ENCODE measurements at places on chromosomes 7 and 10.
A peak's percentile ranks its signal among the peaks of the same experiment; 100 is the strongest.

GRCh38 chr10:124614003-124614659, 130.0 kb downstream of the FAM53B start:
- peak; percentile 60 for DNase-seq

GRCh38 chr7:22351329-22351692, 5.6 kb downstream of the RAPGEF5 start:
- no peak for DNase-seq

DNA sequence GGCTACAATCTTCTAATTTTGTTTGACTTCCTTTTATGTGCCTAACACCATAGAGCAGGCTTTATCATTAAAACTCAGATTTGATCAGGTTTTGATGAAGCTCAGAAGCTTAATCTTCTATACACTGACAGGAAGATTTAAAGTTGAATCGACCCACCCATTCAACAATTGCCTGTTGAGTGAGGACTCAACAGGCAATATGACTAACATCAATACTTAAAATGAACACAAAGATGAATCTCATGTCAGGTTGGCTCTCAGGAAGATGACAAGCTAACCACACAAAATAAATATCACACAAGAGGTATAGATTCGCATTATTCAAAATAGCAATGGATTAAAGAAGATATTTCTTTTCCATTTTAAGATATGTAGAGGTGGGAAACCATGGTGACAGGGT, 36.7 kb upstream of the SNX13 start:
- DNase-seq = no peak

DNA sequence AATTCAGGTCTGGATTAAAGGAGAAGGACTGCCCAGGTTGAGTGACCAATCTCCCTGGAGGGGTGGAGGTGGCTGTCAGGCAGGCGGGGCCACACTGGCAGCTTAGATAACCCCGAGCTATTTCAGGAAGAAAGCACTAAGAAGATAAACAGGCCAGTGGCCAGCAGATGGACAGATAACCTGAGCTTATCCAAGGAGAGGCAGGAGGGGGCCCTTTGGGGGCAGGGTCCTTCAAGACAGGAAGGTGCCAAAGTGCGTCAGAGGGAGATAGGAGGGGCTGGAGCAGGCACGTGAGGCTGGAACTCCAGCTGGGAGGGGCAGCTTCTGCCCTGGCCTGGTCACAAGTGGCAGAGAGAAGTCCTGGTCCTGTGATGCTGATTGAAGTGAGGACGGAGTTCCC, 29.8 kb upstream of the PODXL start:
- no peak for DNase-seq

GRCh38 chr10:97362310-97363033, 27.9 kb upstream of the FRAT2 start:
- no peak for DNase-seq

DNA sequence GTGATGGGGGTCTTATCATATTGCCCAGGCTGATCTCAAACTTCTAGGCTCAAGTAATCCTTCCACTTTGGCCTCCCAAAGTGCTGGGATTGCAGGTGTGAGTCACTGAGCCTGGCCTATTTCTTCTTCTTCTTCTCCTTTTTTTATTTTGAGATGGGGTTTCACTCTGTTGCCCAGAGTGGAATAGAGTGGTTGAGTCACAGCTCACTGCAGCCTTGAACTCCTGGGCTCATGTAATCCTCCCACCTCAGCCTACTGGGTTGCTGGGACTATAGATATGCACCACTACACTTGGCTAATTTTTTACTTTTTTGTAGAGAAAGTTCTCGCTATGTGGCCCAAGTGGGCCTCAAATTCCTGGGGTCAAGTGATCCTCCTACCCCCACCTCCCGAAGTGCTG, 124.3 kb downstream of the SKIDA1 start:
- DNase-seq = no peak

DNA sequence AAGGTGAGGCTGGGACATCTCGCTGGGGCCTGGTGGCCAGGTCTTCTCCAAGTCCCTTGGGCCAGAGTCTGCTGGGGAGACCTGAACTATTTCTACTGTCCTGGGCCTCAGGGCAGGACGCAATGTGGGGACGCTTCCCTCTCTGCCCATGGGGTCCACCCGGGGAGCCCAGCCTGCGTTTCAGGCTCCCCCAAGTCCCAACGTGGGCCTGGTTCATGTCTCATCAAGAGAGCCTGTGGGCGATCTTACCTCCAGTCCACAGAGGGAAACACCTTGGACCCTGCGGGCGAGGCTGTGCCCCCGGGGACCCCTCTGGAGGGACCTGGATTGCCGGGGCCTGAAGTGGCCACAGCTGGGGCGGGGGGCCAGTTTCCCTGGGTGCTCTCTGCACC, 91.7 kb downstream of the DNAJB6 start:
- no peak for DNase-seq

DNA sequence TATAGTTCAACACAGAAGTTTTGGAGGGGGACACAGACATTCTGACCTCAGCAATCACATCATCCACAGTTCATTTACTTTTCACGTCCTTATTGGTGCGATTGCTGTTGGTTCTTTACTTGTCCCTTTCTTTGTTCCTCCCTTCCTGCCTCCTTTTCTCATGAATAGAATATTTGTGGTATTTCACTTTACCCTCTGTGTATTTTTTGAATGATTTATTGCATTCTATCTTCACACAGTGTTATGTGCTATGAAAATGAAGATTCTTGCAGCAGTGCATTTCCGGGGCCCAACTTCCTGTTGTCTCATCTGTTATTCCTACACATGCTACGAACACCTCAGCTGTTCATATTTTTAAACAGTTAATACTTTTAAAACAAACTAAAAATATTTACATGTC, 179.6 kb downstream of the ZMYND11 start:
- DNase-seq = no peak

GRCh38 chr10:100265821-100266485, 1.5 kb downstream of the CWF19L1 start:
- DNase-seq = no peak

DNA sequence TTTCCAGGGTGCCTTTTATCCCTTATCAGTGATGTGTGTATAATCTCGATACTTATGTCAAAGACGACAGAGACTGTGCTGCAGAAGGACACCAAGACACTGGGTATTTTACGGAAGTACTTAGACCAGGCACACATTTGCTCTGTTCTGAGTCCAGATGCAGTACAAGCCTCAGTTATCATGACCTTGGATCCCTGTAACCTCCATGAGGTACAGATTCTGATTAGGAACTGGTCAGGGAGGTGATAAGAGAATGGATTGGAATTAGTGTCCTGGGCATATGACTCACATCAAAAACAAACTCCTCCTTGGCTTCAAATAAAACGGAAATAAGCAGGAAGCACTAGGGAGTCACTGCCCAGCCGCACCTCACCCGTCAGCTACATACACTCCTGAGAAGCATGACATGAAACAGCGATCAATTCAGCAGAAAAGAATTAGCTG, 146.5 kb downstream of the SFMBT2 start:
- no peak for DNase-seq

DNA sequence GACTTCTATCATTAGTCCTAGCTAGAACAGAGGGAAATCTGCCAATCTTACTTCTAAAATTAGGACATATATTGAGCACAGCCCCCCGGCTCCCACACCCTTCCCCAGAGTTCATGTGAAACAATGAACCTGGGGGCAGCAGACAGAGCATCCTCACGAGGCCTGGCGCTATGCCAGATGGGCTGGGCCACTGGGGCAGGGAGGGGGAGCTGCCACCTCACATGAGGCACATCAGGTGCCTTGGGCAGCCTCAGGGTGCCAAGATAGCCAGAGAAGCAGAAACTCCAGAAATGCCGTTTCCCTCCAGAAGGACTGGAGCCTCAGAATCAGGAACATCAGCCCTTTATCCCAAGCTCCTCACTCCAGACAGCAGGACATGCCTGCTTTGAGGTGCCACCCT, 92.8 kb upstream of the LANCL2 start:
- no peak for DNase-seq

DNA sequence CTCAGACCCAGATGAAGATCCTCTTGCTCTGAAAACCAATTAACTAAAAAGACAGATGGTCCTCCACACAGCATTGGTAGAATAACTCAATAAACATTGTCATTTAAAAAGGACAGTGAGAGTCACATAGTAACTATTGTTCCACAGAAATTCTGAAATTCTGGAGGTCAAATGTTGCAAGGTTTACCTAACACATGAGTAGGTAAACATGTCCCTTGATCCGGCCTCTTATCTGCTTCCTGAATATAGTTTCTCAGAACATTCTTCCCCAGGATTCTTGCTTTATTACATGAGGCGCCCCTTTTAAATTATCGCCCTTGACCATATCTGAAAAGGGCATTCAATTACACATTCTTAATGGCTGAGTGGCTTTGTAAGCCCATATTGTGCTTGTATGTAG, 270.7 kb downstream of the SEMA3D start:
- no peak for DNase-seq

- no peak for DNase-seq
Observed at GRCh38 chr7:83015916-83016315, 146.8 kb downstream of the PCLO start.

- no peak for DNase-seq
Observed at GRCh38 chr7:108456845-108457540, 757 bp upstream of the NRCAM start.

DNA sequence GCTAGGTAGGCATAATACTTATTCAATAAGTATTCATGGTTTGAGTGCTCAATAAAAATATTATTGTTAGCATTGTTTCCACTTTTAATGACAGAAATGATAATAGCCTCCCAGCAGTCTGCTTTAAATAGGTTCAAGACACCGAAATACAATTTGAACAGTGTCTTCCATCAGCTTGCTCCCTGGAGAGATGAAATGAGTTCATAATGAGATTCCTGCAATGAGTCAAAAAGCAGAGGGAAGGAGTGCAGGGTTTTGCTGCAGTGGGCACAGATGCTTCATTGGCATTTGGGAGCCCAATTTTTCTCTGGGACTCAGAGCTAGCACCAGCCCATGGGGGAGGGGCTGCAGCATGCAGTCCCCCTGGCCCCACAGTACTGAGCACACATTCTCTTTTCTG, 32.6 kb upstream of the CHCHD3 start:
- DNase-seq = no peak

- DNase-seq = no peak
Observed at GRCh38 chr10:112857493-112857892, 92.6 kb upstream of the TCF7L2 start.

DNA sequence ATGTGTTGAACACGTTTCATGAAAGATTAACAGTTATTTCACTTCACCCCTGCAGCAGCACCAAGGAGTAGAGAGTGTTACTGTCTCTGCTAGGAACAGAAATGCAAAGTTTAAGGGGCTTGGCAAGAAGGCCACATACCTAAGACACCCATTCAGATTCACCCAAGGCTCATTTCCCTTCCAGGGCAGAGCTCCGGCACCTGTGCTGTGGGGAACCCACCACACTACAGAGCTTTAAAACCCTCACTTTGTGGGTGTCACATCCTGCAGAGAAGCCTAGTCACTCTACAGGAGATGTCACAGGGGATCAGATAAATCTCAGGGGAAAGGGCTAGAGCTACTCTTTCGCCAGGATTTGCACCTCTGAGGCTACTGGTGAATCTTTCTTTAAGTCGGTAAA, 176.1 kb upstream of the KLF6 start:
- DNase-seq = no peak

DNA sequence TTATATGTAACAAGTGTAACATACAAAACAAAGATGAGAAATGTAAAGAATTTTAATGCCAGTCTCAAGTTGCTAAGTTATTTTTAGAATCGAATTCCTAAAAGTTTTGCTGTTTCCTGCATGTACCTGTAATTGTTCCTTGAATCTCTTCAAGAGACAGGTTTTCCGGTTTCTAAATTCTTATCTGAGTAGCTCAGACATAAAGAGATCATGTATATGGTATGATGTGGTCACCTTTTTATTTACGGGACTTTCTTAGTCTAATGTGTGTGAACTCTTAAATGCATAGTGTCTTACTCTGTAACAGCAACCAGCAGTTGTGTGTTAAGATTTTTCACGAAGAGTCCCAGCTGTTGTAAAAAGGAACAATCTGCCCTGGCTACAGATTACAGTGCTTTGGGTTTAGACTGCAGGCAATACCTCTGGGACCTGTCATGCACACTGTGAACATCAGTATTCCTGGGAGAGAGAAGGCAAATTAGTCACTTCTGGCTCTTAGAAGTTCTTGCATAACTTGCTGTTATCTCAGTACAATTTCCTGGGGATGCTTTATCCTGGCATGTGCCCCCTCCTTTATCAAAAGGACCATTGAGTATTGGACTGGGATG, 263.4 kb downstream of the BICC1 start:
- DNase-seq = no peak

DNA sequence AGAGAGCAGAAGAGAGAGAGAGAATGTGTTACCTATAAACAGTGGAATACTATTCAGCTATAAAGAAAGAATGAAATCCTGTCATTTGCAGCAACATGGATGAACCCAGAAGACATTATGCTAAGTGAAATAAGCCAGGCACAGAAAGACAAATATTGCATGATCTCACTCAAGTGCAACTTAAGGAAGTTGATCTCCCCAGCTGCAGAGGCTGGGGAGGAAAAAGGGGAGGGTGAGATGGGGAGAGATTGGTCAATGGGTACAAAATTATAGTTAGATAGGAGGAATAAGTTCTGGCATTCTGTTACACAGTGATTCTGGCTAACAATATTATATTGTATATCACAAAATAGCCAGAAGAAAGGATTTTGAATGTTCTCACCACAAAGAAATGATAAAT, 11.2 kb upstream of the JAZF1 start:
- DNase-seq = no peak

DNA sequence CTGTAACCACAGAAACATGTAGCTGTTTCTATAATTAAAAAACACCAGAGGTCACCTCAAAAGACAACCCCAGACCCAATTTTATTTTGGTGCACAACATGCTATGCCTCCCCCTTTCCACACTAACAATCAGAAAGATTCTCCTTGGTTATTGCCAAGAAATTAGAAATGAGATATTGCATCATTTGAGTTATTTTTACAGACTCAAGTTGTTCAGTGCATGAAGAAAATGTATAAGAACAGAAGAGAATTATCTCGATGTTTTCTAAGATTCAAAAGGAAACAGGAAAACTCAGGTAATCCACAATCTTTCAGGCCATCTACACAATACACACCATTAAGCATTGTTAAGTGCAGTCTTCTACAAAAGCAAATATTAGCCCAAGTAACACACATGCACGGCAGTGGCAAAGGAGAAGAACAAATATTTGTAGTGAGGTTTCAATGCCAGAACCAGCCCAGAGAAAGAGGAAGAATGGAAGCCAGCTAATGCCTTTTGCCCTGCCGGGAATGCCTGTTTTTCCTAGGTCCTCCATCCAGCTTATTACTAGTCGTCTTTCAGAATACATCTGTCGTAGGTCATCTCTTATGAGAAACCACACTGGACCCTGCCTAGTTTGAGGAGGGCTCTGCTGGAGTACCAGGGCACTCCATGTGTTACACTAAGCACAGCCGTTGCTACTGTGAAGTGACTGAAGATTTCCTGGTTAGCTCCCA, 67.6 kb upstream of the C1GALT1 start:
- DNase-seq = no peak

DNA sequence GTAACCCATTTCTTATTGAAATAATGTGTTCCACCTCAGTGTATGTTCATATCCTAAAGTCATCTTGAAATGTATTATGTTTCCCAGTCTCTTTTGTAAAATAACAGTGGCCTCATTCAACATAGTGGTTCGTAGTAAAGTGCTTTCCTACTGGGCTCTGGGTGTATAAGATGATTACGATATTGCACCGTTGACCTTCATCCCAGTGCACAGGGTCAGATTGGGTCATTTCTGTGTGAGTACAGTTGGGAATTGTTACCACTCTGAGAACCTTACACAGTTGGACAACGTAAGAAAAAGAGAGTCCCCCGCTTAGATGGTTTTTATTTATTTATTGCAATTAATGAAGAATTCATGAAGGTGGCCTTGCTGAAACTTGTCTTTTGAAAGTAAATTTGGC, 135.6 kb downstream of the CHN2 start:
- no peak for DNase-seq

GRCh38 chr10:130958981-130959751, 352.4 kb downstream of the TCERG1L start:
- DNase-seq = no peak
